ENCODE measurements at places on chromosomes 2 and 18.

DNA sequence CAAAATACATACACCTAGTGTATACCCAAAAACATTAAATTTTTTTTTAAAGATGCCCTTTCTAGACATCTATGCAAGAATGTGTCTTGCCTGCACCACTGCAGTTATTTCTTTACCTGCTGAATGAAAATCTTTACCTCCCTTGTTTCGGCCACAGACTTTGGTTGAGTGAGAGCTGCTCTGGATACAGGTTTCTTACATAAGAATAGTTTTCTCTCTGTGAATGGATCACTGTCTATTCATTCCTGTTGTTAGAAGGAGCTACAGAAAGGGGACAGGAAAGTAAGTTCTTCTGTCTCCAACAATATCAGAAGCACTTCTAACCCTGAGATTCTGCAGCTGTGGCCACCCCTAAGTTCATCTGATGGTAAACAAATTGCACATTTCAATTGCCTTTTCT lies 113.0 kb upstream of the CDCA7 start:
- no peak for DNase-seq

GRCh38 chr2:224807153-224807964 lies 91.2 kb upstream of the CCDC195 start:
- no peak for DNase-seq

GRCh38 chr2:23037596-23037995 lies 347.4 kb upstream of the KLHL29 start:
- DNase-seq, result no peak

DNA sequence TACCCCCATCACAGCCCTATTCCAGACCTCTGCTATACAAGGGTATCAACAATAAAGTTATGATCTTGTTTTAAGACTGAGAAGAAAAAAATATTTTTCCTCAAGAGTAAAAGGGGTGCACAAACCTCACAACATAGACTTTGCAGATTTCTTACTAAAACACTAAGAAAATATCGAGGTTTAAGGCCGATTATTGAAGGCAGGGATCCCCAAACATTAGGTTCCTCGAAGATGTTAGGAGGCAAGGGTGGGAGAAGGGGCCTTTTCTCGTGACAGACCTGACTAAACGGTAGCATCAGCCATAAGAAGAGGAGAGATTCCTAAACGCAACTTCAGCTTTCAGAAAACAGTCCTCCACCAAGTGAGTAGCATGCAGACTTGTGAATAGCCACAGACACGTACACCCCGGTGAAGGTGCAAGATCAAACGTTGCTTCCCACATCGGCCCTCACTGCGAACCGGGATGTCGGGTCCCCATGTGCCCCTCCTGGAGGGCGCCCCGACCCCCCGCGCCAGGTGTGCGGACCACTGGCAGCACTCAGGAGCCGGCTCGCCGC lies 678 bp downstream of the PIAS2 start:
- DNase-seq, result no peak

All from AG04449 (cell line).